ENCODE measurements at places on chromosomes 16 and 17. TPM values are rescaled to one million over a fixed set of nuclear protein-coding genes. Genes with fewer than 3 reads are reported as not detected.

- no peak for DNase-seq
Measured at GRCh38 chr16:64254443-64255367, 867.2 kb downstream of the CDH11 start.

- no peak for DNase-seq
Measured at GRCh38 chr16:28107232-28107631, 43.7 kb upstream of the GSG1L start.

The RAD51C gene
- 30.6 TPM for polyA plus RNA-seq

The ARHGDIG gene
- 0.22 TPM for polyA plus RNA-seq

The SRRM2 gene
- polyA plus RNA-seq, result 72.6 TPM

The CTRB1 gene
- not detected for polyA plus RNA-seq

The IL17C gene
- not detected for polyA plus RNA-seq

The RRAD gene
- polyA plus RNA-seq, result 1.8 TPM

DNA sequence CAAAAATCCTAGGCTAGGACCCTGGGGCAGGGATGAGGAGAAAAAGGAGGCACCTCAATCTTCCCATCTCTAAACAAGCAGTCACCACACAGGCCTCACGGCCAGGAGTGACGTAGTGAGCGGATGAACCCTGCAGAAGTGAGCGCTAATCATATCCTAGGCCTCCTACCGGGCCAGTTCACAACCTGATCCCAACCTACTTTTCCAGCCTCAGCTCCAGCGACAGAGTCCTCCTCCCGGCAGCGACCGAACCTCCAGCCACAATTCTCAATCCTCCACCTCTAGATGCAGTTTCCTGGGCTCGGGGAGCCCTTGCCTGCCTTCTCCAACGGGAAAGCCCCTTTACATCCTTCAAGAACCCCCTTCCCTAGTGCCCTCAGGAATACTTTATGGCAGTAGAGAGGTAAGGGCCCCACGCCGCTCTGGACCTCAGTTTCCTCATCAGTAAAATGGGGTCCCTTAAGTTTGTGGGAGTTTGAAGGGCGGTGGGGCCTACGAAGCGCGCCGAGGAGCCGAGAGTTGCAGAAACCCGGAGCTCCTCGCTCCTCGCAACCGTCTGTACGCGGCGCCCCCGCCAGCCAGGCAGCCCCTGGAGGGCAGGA is 1.4 kb downstream of the ZNF668 start:
- DNase-seq, result no peak

The SLC22A31 gene
- 0.12 TPM for polyA plus RNA-seq

GRCh38 chr16:58859958-58860669 is 126.0 kb upstream of the GOT2 start:
- DNase-seq, result no peak

- DNase-seq, result peak; percentile 63
Measured at GRCh38 chr17:4948166-4948930, at the start of gene PFN1. PFN1 (minus strand) TSS chr17:4948530; CDS start chr17:4948394, 136 bp downstream.

DNA sequence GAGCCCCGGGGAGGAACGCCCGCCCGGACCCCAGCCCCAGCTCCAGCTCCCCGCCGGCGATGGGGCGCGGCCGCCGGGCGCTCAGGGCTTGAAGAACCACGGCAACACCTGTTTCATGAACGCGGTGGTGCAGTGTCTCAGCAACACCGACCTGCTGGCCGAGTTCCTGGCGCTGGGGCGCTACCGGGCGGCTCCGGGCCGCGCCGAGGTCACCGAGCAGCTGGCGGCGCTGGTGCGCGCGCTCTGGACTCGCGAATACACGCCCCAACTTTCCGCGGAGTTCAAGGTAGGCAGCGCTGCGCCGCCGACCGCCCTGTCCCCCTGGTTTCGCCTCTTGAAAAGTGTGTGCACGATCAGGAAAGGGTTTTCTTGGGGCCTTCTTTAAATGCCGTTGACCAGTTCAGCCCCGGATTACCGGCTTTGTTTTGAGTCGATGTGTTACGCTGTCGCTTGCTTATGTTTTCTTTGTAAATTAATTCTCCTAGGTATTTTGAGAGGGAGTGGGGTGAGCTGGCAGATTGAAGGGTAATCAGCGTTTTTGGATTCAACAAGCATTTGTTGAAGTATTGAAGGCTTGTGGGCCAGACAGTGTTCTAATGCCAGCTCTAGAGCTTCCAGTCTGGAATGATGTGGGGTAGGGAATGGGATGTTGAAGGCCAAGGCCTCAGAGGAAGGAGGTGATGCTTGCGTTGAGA is 681 bp downstream of the USP43 start:
- DNase-seq, result no peak

DNA sequence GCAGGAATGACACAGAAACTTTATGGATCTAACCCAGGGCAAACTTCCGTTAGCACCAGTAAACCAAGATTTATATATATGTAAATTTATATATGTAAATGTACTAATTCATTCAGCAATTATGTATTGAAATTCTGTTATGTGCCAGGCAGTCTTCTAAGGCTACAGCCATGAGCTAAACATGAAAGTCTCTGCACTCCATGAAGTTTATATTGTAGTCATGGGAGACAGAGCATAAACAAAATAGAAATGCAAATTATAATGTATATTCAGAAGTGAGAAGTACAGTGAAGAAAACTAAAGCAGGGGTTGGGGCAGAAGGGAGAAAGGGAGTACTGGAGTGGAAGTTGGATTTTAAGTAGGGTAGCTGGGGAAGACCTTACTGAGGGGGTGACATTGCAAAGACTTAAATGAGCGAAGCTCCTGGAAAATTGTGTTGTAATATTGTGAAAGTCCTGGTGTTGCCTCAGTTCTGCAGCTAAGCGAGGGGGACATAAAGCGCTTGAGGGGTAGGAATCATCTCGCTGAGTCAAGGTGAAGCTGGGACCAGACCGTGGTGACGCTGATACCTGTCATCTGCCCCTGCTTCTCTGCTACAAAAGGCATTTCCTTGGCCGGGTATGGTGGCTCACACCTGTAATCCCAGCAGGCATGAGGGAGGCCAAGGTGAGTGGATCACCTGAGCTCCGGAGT is 64.8 kb downstream of the YPEL2 start:
- no peak for DNase-seq

GRCh38 chr17:34725008-34725407 is 145.6 kb downstream of the TMEM132E start:
- no peak for DNase-seq

GRCh38 chr16:31403590-31404352 is 10.6 kb downstream of the ITGAD start:
- DNase-seq, result no peak

The OTOP3 gene
- not detected for polyA plus RNA-seq

DNA sequence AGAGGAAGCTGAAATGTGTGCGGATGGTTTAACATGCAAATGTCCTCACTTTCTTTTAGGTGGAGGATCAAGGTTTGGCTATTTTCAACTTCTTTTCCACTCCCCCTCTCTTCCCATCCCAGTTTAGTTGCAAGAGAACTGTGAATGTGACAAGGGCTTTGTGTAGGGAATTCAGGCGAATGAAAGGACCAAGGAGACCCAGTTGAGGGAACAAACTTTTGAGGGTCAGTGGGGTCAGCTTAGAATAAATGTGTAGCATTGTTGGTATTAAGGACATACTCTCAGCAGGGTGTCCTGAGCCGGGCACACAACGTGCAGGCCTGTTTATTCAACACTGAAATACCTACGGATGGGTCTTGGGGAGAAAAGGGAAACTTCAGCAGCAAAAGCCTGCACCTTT is 346.0 kb downstream of the PMP22 start:
- DNase-seq, result no peak

- DNase-seq, result no peak
Measured at GRCh38 chr17:45013021-45013997, 38.1 kb downstream of the DCAKD start.

The ADAD2 gene
- polyA plus RNA-seq, result not detected

The HID1 gene
- polyA plus RNA-seq, result 1.7 TPM

DNA sequence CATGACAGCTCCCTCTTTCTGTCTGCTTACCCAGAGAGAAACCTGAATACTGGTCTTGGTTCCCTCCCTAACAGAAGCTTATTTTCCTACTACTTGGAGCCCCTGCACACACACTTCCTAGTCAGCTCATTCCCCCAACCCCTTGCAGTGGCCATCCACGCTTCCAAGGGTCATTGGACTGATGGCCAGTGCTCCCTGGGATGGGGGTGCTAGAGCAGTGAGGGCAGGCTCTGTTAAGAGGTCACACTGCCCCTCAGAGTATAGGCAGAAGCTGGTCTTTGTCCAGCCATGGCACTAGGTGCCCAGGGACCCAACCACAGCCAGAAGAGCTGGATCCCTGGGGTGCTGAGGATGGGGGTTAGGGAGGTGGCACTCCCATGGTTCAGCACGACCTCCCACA is 12.5 kb downstream of the DRC3 start:
- DNase-seq, result no peak

DNA sequence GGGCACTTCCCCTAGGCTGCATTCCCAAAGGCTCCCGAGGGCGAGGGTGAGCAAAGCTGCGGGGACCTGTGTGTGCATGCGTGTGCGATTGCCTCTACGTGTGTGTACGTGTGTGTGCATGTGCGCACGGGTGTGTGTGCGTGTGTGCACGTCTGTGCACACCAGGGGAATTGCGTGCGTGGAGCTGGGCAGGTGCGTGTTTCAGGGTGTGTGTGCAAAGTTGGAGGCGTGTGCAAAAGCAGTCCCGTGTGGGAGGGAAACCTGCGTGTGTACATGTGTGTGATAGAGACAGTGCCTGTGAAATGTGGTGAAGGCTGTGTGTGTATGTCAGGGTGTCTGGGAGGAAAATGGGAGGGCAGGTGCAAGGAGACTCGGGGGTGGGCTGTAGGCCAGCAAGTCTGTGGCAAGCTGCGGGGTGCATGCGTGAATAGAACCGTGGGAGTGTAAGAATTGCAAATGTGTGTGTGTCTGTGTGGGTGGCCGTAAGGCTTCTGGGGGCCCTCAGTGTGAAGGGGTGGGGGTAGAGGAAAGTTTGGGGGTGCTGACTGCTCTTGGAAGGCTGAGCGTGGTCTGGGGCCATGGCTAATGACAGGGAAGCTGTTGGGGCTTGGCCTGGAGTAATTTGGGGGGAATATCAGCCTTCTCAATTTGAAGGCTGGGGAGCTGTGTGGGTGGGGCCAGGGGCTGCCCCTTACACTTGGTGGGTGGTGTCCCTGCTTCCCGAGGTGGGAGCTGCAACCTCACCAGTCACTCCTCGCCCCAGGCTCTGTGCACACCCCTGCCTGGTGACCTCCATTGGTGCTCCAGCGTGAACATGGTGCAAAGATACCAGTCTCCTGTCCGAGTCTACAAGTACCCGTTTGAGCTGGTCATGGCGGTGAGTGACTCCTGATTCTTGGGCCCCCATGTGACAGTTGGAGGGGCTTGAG is 644 bp downstream of the SEC14L5 start:
- DNase-seq, result no peak

- no peak for DNase-seq
Measured at GRCh38 chr16:66620429-66620795, 15.9 kb downstream of the CMTM3 start.

GRCh38 chr16:69193855-69194254 is 6.9 kb downstream of the SNTB2 start:
- DNase-seq, result no peak

DNA sequence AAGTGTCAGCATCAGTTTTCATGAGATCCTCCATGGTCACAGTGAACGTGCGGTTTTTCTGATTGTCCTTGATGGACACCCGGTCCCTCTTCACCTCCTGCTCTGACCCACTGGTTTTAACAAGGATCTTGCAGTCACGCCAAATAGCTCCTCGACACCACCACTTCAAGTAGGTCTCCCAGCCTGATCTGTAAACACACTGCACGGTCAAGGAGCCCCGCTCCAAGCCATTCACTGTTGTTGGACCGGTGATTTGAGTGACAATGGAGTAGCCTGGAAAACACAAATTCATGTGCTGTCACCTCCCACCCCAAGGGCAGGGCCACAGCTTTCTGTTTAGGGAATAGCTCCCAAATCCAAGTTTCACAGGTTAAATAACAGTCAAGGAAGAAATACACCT is 8.2 kb downstream of the CD300LF start:
- DNase-seq, result no peak

- DNase-seq, result no peak
Measured at GRCh38 chr17:40168262-40168832, 8.9 kb upstream of the RAPGEFL1 start.

- no peak for DNase-seq
Measured at GRCh38 chr16:89349947-89350633, 132.6 kb downstream of the ZNF778 start.

DNA sequence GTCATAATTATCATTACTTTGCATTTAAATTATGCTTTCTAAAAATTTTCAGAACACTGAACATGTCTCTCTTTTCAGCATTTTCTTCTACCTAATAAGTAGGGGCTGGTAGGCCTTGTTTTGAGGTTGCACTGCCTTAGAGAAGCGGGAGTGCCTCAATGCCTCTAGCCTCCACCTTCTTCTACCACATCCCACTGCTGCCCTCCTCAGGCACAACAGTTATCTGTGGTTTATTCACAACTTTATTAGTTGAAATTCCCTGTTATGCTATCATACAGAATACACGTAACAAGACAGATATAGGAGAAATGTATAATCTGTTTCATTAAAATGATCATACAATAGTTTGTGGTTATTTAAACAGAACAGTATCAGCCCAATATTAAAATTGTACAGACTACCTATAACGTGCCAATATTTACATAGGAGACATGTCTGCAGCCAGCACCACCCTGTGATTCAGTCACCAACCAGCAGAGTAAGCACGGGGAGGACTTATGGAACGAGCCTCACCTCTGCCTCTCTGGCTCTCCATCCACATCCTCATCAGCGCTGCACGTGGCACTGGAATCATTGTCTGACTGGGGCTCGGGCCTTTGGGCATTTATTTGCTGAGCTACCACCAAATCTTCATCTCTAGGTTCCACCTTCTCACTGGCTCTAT is 101.2 kb downstream of the TTC19 start:
- no peak for DNase-seq

The SLX1B gene
- 7.6 TPM for polyA plus RNA-seq

The CD300H gene
- not detected for polyA plus RNA-seq

The GALR2 gene
- not detected for polyA plus RNA-seq

GRCh38 chr17:66375121-66375520 is 72.7 kb downstream of the PRKCA start:
- no peak for DNase-seq

The DNAH17 gene
- polyA plus RNA-seq, result not detected

DNA sequence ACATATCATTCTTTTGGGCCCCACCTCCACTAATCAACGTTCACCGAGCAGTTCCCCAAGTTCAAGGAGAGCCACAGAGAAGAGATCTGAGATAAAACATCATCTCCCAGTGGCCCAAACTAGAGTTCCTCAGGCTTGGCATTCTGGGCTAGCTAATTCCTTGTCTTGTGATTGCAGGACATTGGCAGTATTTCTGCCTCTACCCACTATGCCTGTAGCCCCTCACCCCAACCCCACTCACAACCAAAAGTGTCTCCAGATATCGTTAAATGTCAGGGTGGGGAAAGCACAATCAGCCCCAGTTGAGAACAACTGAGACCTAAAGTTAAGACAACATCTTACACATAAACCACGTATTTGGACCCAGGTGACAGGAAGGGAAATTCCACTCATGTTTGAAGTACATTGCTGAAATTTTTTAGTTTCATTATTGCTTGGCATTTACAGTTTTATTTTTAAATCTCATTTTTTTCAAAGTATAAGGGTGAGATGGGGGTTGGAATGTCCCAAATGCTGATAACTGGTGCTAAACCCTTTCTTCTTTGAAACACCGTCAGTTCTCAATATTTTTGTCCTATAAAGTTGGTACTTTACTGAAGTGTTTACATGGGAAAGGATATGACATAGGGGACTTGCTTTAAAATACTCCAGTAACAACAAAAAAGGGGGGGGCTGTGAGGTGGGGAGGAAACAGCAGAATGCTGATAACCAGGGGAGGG is 13.6 kb downstream of the ZC3H7A start:
- no peak for DNase-seq

The C17orf67 gene
- polyA plus RNA-seq, result 0.50 TPM

The ASPA gene
- not detected for polyA plus RNA-seq
